ENCODE measurements at places on chromosomes 1 and 21.

DNA sequence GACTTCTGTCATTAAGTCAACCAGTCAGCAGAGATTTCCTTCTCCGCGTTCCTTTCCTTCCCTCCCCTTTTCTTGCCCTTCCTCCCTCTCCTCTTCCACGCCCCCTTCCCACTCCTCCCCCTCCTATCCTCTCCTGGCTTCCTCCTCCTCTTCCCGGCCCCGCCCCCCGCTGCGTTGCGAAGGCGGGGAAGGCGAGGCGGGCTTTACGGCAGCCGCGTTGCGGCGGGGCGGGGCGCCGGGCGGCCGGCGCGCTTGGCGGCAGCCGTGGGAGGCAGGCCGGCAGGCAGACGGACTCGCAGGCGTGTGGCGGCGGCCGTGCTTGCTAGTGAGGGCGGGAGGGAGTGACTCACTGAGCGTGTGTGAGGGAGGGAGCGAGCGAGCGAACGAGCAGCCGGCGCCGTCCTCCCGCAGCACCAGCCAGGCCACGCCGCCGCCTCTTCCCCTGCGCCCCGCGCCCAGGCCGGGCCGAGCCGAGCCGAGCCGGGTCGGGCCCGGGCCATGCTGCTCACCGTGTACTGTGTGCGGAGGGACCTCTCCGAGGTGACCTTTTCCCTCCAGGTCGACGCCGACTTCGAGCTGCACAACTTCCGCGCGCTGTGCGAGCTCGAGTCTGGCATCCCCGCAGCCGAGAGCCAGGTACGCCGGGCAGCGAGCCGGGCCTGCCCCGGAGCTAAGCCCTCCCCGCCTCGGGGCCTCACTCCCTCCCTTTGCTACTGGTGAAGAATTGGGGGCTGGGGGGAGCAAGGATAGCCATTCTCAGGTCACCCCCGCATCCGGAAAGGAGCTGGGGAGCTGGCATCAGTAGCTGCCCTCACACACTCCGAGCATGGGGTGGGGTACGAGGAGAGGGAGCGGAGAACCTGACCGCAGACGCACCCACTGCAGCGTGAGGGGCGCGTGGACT lies at the start of gene DDI2:
Gene DDI2, plus strand, starts transcription at position 286 of the 904 bp plus-strand sequence. Its CDS starts 213 bp downstream, at position 499.
- DNase-seq = peak; percentile 96

DNA sequence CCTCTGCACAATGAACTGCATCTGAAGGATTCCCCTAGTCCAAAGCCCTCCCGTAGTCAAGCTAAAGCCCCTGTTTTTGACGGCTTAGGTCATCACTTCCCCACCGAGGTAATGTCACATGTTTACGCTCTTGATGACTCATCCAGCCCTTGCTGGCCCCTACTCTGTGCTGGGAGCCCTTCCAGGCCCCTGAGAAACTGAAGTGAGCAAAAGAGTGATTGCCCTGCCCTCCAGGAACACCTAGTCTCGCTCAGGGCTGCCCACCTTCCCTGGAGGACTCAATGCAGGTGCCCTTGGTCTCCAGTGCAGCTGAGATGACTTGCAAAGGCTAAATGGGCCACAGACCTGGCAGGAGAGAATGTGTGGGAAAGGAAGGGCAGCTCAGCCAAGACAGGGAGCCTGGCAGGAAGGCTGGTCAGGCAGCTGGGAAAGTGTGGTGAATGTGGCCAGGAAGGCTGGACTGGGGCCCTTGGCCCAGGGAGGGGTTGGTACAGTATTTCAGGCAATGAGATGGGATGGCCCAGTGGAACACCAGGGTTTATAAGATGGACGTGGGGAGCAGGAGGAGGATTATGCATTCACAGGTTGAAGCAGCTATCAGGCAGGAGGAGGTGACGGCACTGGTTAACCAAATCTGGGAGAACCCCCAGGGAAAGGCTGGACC lies 345.6 kb downstream of the NPHP4 start:
- no peak for DNase-seq

- DNase-seq = no peak
Measured at GRCh38 chr1:209455145-209455544, 128.4 kb upstream of the CAMK1G start.

DNA sequence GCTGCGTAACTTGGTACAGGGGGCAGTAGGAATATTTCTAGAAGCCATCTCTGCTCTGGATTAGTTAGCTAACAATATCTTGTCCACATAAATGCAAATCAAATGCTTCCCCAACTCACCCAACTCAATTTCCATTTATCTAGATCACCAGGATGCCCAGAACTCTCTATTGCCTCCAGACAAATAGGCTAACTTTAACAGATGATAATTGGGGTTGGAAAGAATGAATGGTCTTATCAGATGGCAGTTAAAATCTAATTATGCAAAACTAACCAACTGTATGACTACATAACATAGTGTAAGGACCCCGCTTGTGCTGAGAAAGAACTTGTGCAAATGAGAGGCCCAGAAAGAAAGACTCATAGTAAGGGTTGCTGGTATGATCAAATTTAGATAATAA lies 1024.8 kb downstream of the PLA2G4A start:
- no peak for DNase-seq

- DNase-seq = peak; percentile 69
Measured at GRCh38 chr1:168689726-168690602, 39.0 kb downstream of the DPT start.

GRCh38 chr21:43189936-43190335 lies 21.1 kb downstream of the CRYAA start:
- no peak for DNase-seq

- DNase-seq = peak; percentile 24
Measured at GRCh38 chr21:32940079-32941014, 85.4 kb upstream of the OLIG2 start.

- DNase-seq = no peak
Measured at GRCh38 chr1:53172426-53173128, 24.0 kb upstream of the CPT2 start.

GRCh38 chr1:222931023-222931422 lies 116.2 kb downstream of the DISP1 start:
- DNase-seq = no peak

- no peak for DNase-seq
Measured at GRCh38 chr1:77371396-77371795, 89.6 kb downstream of the AK5 start.

DNA sequence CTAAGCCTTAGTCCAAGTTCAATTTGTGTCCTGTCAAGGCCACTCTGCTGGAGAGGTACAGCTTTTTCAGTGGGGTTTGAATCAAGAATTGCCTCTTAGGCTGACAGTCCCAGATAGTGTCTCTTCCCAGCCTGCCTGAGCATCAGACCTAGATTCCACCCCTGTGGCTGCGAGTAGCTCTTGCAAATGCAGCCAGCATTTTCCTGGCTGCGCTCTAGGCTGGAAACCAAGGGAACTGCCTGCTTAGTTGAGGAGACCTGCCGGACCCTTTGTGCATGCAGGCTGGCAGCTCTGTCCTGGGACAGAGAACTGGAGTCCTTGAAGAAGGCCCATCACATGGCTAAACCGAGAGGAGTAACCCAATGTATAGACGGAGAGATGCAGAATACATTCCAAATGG lies 293.7 kb downstream of the PCP4 start:
- DNase-seq = no peak

- no peak for DNase-seq
Measured at GRCh38 chr1:1756661-1757421, 21.4 kb downstream of the NADK start.

- peak; percentile 63 for DNase-seq
Measured at GRCh38 chr21:41953831-41954653, at the start of gene C2CD2. TSS of gene C2CD2 (minus strand) at chr21:41954018. CDS start at chr21:41953648, 370 bp downstream.

DNA sequence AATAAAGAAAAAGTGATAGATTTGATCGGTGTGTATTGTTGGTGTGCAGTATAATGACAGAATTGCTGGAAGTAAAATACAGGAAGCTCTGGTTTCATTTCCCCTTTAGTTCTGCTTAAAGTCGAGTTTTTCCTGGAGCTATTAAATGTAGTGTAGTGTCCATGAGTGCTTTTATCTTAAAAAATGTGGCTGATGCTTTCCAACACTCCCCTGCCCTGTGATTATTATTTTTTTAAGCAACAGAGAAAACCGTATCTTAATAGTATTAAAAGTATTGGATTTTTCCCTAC lies 1.1 kb downstream of the LGALS8 start:
- no peak for DNase-seq

DNA sequence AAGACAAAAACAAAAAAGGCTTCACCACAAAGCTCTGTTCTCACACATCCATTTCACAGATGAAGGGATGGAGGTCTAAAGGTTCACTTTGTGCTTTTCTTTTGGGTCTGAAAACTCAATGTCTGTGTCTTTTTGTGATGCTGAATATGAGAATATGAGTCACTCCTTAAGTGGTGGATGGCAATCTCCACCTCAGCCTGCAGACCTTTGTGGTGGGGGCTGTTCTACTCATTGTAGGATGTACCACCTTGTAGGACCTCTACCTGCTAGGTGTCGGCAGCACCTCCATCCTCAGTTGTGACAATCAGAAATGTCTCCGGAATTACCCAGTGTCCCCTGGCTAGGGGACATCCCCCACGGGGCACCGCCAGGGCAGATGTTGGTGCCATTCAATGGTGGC lies 42.8 kb downstream of the UBASH3A start:
- no peak for DNase-seq

DNA sequence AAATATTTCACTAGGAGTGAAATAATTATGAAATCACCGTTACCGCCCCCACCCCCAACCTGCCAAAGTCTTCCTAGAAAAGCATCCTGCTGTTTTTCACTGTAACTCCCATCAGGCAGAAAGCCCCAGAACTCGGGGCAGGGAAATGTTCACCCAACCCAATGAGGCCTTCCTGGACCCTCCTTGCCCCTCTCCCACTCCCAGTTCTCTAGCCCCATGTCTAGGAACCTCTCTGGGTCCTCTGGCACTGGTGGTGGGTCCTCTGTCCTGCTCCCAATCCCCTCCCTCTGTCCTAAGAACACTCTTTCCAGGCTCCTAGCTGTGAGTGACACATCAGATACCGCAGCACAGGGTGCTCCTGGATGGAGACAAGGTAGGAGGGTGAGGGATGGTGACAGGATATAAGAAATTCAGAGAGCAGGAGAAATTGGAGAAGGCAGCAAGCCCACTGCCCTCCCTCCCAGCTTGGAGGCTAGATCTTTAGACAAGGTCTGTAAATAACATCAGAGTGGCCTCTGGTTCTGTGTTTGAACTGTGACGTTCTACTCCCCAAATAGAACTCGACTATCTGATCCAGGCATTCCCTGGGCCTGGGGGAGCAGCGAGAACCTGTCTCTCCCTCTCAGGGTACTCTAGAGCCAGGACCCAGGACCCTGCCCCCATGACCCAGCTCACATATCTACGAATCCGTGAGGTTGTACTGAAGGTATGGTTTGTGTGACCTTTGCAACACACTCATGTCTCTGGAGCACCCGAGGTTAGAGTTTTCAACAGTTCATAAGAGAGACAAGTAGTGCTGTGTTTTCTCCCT lies 23.3 kb upstream of the BTG2 start:
- DNase-seq = no peak

DNA sequence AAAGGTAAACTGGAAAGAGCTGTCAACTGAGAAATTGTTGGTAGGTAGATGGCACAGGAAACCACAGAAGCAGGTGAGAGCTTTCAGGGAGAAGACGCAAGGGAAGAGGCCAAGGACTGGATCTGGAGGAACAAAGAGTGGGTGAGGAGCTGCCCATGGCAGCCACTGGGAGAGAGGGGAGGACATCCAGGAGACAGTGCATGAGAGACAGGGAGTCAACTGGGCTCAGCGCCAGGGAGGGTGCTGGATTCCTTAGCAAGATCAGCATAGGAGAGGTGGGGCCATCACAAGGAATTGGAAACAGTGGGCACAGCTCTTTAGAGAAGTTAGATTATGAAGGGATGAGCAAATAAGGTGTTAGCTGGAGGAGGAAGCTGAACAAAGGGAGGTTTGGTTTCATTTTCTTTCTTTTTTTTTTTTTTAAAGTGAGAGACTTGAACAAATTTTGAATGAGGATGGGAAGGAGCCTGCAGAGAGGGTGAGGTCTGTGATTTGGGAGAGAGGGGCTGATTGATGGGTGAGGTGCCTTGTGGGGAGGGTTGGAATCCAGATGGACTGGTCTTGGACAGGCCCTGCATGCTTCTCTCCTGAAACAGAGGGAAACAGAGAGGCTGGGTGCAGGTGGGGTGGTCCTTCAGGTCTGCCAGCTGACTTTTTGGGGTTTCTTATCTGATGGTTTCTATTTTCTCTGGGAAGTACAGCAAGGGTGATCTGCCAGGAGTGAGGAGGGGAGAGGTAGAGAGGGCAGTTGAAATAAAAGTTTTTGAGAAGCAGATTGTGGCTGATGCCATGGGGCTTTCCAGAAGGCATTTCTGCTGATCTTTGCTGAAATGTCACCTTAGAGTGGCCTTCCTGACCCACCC lies 5.4 kb downstream of the CYP4B1 start:
- no peak for DNase-seq

- DNase-seq = no peak
Measured at GRCh38 chr1:185672719-185673360, 61.4 kb upstream of the HMCN1 start.

- DNase-seq = no peak
Measured at GRCh38 chr1:41024953-41025352, 3.4 kb upstream of the SLFNL1 start.

DNA sequence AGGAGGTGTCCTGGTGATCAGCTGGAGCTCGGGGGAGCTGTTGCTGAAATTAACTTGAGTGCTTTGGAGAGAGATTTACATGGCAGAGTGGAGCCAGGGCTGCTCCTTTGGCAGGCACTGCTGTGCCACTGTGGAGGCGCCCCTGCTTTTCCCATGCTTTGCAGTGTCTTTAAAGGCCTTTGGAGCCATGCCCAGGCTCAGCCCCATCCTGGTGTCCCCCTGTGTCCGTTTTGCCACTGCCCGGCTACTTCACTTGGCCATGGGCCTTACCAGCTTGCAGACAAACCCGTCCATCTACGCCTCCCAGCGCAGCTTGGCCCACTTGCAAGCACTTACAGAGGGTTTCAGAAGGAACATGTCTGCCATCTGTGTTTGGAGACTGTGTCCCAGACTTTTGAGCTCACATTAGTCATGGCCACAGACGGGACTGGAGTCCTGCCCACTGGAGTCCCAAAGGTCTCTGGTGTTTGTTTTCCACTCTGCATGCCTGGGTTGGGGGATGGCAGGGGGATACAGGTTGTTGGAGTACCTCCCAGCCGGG lies 18.2 kb upstream of the LAMTOR5 start:
- DNase-seq = no peak

All from Calu3 (cell line).